Smooth muscle cell of the pulmonary artery (primary cell): ENCODE measurements at places on chromosomes 13 and 19. TPM values are rescaled to one million over a fixed set of nuclear protein-coding genes. Genes with fewer than 3 reads are reported as not detected.

Gene CABP5
- total RNA-seq: not detected in 2 replicates

Gene P2RY11
- 5.9 and 10.1 TPM in 2 replicates for total RNA-seq

Gene OR7C1
- total RNA-seq: not detected in 2 replicates

Gene TNFSF13B
- total RNA-seq: 4.3 and 8.2 TPM in 2 replicates

Gene IGSF23
- not detected in 2 replicates for total RNA-seq

Gene BRME1
- total RNA-seq: 0.65 and 0.99 TPM in 2 replicates

Gene NKPD1
- total RNA-seq: 0.07 and 0.26 TPM in 2 replicates

Gene DBP
- 7.4 and 7.8 TPM in 2 replicates for total RNA-seq

Gene POGLUT2
- total RNA-seq: 28.9 and 33.3 TPM in 2 replicates

Gene SIGLEC11
- total RNA-seq: not detected in 2 replicates

Gene CADM4
- total RNA-seq: 4.3 and 5.6 TPM in 2 replicates

Gene UBL5
- 88.2 and 107 TPM in 2 replicates for total RNA-seq

Gene PRSS57
- total RNA-seq: not detected in 2 replicates

Gene CYP4F2
- not detected in 2 replicates for total RNA-seq

Gene MPHOSPH8
- 19.6 and 23.2 TPM in 2 replicates for total RNA-seq

Gene C13orf46
- total RNA-seq: 0.78 and 0.89 TPM in 2 replicates

Gene KIR2DL1
- total RNA-seq: not detected in 2 replicates

Gene LAIR1
- total RNA-seq: not detected in 2 replicates

Gene ZNF615
- total RNA-seq: 10.3 and 17.2 TPM in 2 replicates

Gene F2RL3
- 0.07 and 0.26 TPM in 2 replicates for total RNA-seq

Gene ZNF490
- total RNA-seq: 7.3 and 9.6 TPM in 2 replicates

Gene SLC10A2
- total RNA-seq: not detected in 2 replicates

Gene KIR3DL2
- not detected in 2 replicates for total RNA-seq

Gene SHC2
- 0.33 and 2.4 TPM in 2 replicates for total RNA-seq

Gene ZNF560
- total RNA-seq: 0.33 and 1.1 TPM in 2 replicates

Gene CEACAM6
- not detected in 2 replicates for total RNA-seq

Gene ABCC4
- total RNA-seq: 10.2 and 16.4 TPM in 2 replicates

Gene RASIP1
- 0.52 and 1.0 TPM in 2 replicates for total RNA-seq

Gene C19orf73
- total RNA-seq: 0.26 and 0.36 TPM in 2 replicates

Gene SYT3
- 0.20 TPM in 2 replicates for total RNA-seq

Gene WDR62
- total RNA-seq: 1.7 and 2.3 TPM in 2 replicates

Gene IGFL2
- 0.13 TPM in 1 of 2 replicates, not detected in the other for total RNA-seq

Gene PSG2
- total RNA-seq: 0.13 and 0.73 TPM in 2 replicates

Gene LYPD5
- total RNA-seq: 1.4 and 2.1 TPM in 2 replicates

Gene JSRP1
- 0.36 TPM in 1 of 2 replicates, not detected in the other for total RNA-seq

Gene KLK6
- not detected in 2 replicates for total RNA-seq
